ENCODE measurements at places on chromosomes 6 and 20.

DNA sequence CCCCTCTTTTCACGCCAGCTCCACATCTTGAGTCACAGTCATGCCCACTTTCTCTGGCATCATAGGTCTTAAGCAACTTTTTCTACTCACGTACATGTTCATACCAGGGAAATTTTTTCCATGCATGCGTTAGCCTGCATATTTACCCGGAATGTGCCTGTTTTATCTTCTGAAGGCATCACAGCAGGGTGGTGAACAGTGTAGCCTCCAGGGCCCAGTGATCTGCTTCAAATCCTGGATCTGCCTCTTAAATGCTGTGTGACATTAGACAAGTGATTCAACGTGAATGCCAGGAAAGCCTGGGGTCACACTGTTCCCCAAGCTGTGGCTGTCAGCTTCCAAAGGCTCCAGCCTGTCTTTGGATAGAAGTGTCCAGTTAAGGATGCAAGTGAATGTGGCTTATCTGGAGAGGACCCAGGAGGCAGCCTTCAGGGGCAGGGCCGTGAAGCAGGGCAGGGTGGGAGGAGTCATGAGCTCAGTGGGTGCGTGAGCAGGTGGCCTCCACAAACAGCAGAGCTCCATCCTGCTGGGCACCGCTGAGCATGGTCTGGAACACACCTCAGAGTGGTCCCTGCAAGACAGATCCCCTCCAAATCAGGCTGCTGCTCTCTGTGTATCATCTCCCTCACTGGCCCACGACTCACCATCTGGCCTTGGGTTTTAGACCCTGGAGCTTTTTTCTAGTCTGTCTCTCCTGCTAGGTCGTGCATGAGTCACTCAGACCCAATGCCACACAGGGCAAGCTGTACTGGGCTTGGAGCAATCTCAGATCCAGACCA, 30.4 kb upstream of the CD93 start:
- no peak for DNase-seq

DNA sequence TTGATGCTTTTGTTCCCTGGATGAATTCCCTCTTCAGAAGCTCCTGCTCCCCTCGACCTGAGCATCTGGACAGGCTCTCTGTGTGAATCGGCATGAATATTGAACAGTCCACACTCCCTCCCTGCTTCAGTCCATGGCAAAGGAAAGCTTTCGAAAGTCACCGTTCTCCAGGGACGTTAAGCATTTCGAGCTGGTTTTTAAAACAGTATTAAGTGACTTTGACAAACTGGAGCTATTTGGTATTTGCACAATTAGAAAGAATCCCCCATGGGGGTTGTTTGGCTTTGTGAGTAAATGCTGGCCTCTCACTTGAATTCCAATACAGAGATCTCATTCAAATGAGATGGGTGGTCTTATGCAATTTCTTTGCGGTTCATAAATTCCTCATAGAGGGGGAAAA, 85.3 kb upstream of the TIAM2 start:
- DNase-seq, result no peak

DNA sequence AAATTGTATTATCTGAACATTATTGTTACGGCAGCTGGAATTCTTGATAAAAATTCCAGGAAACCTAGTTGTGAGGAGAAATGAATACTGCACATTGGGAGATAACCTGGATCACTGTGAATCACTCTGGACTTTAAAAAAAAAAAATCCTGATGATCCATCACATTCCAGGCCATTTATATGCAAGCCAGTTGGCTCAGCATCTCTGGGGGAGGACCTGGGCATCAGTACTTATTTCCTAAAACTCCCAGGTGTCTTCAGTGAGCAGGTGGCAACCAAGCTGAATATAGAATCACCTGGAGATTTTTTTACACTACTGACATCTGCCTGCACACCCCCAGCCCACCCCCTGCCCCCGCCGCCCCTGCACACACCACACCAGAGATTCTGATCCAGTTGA, 39.1 kb upstream of the SIRT5 start:
- DNase-seq, result no peak

DNA sequence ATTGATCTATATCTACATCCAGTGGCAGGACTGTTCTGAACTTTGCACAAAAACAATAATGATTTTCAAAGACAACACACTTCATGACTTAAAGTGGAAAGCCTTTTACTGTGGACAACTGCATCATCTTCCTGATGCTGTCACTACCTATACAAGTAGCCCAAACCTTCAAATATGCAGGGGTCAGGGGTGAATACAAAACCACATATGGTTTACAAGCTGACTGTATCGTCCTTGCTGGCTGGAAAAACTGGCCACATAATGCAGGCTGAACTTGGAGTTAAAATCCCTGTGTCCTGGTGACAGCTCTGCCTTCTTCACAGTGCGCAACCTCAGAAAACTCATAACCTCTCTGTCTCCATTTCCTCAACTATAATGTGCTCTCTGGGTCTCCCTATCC, 128.9 kb downstream of the GMDS start:
- DNase-seq, result no peak

DNA sequence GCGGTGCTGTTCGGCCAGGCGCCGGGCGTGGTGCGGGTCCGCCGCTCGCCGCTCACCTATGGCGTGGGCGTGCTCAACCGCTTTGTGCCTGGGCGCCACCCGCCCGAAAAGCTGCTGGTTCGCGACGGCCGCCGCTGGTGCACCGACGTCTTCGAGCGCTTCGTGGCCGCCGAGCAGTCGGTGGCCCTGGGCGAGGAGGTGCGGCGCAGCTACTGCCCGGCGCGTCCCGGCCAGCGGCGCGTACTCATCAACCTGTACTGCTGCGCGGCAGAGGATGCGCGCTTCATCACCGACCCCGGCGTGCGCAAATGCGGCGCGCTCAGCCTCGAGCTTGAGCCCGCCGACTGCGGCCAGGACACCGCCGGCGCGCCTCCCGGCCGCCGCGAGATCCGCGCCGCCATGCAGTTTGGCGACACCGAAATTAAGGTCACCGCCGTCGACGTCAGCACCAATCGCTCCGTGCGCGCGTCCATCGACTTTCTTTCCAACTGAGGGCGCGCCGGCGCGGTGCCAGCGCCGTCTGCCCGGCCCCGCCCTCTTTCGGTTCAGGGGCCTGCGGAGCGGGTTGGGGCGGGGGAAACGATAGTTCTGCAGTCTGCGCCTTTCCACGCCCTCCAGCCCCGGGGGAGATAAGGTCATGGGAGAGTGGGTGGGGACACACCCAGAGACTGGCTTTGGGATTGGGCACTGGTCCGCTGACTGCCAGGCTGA, 15.7 kb downstream of the ADISSP start:
- DNase-seq, result no peak

GRCh38 chr20:4673371-4674001, 48.2 kb upstream of the PRND start:
- DNase-seq, result no peak

- DNase-seq, result no peak
These were observed 237.7 kb downstream of the PRL start for GRCh38 chr6:22059126-22059525.

DNA sequence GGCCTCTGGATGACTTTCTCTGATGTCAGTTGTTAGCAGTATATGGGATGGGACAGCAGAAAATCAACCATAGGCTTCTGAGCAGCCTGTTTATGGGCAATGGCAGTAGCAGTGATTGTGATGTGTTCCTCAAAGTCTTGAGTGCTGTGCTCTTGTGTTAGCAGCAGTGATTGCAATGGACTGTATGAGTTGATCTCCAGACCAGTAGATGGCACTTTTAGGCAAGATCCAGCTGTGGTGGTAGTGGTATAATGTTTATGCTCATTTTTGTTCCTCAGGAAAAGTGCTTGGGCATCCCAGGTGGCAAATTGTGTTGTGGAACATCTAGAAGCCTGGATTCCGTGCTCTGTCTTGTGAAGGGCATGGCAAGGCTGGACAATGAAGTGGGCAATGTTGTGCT, 181.6 kb upstream of the SYNCRIP start:
- no peak for DNase-seq

GRCh38 chr6:30311671-30312070, 15.1 kb upstream of the TRIM39 start:
- DNase-seq, result no peak

DNA sequence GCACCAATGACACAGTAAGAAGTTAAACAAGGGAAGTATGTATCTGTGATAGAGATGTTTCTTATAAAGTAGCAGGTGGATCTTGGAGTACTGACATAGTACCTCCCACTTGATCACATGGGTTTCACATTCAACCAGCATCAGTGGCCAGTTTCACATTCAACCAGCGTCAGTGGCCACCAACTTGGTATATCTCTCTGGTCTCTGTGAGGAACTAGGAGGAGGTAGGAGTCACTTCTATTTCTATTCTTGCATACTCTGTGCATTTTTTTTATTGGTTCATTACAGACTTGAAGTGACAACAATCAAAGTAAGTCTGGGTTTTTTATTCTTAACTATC, 200.3 kb upstream of the SIM1 start:
- no peak for DNase-seq

DNA sequence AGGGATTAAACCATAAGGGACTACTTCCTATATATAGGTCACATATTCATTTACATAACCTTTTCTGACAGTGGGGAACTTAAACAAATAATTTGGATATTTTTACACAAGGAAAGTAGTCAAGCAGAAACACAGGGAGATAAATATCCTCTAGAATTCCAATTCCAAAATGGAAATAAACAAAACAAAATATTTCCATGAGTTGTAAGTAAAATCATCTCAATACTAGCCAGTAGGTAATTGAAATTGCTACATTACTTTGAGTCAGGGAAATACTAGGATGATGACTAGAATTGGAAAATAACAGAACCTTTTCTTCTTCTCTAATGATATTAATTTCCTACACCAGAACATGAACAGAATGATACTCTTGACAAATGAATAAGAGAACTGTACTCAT, 1308.1 kb upstream of the GJE1 start:
- DNase-seq, result no peak

- DNase-seq, result no peak
These were observed 161.1 kb upstream of the CARMIL1 start for GRCh38 chr6:25118038-25118437.

DNA sequence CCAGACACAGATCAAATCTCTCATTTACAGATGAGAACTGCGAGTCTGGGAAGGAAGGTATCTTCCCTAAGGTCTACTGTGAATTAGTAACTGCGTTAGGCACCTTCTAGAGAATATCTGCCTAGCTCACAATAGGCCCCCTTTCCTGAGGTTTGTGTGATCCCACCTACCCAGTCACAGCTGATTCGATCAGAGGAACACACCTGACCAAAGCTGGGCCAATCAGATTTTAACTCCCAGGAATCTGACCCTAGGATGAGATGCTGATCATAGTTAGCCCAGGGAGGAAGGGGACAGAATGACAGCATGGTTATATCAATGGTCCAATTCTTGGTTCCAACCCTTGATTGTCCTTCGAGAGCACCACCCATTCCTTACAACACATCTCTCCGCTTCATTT, 7.4 kb upstream of the CCDC167 start:
- no peak for DNase-seq

- no peak for DNase-seq
These were observed 20.7 kb downstream of the PRPF6 start for GRCh38 chr20:64001607-64002011.

DNA sequence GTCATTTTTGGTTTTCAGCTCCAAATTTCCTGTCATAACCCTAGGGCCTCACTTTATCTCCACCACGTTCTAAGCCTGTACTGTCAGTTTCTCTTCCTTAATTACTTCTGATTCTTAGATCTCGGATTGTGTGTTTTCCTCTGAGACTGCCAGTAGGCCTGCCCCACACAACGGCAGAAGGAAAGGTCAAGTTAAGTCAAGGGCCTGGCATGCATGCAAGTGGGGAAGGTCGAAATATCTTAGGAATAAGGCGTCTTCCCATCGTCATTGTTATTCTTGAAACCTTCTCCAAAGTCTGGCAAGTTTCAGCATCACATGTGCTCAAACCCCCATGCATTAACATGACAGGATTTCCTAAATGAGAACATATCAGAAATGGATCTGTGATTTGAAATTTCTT, 203.5 kb upstream of the TSHZ2 start:
- no peak for DNase-seq

- DNase-seq, result no peak
These were observed 12.9 kb upstream of the WFDC2 start for GRCh38 chr20:45456632-45457031.

Measured in head of caudate nucleus (tissue), 42 donors.